Esophagus mucosa (tissue), 1 donor: ENCODE measurements at places on chromosomes 2 and 18. TPM values are rescaled to one million over a fixed set of nuclear protein-coding genes. Genes with fewer than 3 reads are reported as not detected.

DNA sequence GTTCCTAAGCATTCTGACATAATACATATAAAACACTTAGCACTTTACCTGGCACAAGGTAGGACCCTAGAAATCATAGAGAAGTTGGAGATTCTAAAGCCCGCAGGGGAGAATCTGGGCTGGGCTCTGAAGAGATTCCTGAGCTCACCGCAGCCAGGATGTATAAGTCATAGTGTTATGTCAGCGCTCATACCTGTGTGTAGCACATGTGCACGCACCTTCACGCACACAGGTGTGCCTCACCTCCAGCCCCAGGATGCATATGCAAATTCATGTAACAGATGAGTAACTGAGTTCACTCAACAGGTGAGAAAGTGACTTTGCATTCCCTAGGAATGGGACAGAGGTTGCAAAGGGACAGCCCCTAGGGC lies 7.9 kb upstream of the SDC1 start:
- peak; percentile 79 for ATAC-seq

The PDE6D gene
- total RNA-seq: 18.5 TPM

The CRYBA2 gene
- not detected for total RNA-seq

The RAD51AP2 gene
- total RNA-seq: 0.16 TPM

The ICA1L gene
- total RNA-seq: 1.5 TPM

The VSNL1 gene
- total RNA-seq: 65.6 TPM

The TMEM247 gene
- not detected for total RNA-seq

- no peak for ATAC-seq
Measured at GRCh38 chr2:146665800-146666199, 1179.0 kb upstream of the ACVR2A start.
